Hematopoietic multipotent progenitor cell (in vitro differentiated cells): ENCODE measurements at places on chromosomes 3 and 15.
A peak's percentile ranks its signal among the peaks of the same experiment; 100 is the strongest.

DNA sequence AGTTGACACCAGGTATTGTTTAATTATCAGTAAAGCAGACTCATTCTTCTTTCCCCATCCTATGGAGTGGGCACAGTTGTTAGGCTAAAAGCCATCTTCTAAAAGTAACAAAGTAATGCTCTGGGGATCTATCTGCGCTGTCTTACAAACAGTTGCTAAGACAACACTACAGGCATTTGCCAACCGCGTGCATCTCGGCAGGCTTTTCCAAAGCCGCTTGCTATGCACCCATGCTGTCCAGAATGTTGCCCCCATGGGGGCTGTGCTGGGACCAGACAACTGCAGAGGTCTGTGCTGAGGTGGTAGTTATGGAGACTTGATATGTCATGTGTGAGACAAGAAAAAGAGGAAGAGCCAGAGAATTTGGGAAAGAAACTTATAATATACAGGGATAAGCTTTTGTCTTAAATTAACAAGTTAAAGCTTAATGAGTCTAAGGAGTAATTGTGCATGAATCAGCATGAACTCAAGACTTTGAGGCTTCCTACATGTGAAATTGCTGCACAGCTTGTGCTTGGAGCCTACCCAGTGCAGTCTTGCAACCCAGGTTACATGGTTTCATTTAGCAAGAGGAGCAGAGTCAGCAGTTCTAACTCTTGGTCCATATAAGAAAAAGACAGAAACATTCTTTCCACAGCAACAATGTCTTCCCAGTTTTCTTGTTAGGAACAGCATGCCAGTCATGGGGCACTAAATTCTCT, 38.9 kb upstream of the DCLK3 start:
- no peak for DNase-seq

DNA sequence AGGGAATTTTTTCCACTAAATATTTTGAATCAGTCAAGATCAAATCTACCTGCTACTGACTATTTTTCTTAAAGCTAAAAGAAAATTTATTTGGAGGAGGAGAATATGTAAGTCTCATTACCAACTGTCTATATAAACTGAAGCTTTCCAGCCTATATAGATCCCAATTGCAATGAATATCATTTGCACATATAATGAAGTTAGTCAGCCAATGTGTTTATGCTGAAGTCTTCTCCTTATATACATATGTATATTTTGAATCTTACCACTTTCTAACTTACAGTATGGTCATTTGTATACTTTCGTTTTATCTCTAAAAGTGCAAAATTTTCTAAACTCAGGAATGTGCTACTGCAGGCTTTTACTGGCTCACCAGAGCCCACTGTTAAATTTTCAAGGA, 136.5 kb downstream of the SYNPR start:
- no peak for DNase-seq

DNA sequence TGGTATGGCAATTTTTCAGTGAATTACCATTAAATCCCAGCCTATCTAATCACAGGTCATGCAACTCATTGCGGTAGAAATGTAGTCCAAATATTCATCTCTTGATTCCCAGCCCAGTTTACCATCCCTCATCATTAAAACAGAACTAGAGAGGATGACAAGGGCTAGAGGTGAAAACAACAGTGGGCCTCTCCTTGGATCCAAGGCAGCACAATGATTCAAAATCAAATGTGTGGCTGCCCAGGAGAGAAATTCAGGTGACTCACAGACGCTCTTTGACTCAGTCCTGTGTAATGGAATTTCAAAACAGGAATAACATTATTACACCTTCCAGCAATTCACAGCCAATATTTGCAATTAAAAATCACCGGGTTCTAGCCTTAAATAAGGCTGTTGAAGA, 246.5 kb downstream of the TBL1XR1 start:
- no peak for DNase-seq

DNA sequence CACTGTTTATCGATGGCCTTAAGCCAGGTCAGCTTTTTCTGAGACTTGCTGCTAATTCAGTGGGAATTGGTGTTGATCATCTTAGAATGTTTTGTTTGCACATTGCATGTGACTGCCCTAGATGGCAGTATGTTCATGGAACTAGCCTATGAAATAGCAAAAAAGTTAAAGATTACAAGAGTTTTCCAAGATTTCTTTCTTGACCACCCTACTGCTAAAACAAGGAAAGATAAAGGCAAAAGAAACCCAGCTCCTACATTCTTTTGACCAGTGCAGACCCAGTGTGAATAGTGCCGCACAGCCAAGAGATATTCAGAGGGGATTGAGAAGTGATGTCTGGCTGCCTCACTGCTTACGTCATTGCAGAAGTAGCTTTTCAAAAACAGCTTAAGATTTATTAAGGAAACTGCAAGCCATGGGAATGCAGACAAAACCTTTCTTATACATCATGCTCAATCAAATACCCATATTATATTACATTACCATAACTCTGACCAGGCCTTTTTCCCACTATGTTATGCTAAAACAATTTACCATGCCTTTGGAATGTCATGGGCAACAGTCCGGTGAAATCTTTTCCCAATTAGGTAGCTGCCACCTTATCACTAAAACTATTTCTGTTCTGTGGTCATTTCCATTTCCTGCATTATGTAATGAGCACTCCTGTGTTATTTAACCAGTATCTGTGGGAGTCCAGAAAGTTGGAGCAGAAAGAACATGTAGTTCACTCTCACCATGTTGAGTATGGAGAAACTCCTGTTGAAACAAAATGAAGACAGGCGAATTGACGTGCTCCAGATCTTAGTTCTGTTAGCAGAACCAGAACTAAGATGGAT, 6.0 kb downstream of the PHLDB2 start:
- DNase-seq, result peak; percentile 9
